ENCODE measurements at places on chromosomes 6 and 20. TPM values are rescaled to one million over a fixed set of nuclear protein-coding genes. Genes with fewer than 3 reads are reported as not detected.
A peak's percentile ranks its signal among the peaks of the same experiment; 100 is the strongest.

Gene SAMD3
- 20.4 TPM for total RNA-seq

Gene AGER
- total RNA-seq, result 3.0 TPM

DNA sequence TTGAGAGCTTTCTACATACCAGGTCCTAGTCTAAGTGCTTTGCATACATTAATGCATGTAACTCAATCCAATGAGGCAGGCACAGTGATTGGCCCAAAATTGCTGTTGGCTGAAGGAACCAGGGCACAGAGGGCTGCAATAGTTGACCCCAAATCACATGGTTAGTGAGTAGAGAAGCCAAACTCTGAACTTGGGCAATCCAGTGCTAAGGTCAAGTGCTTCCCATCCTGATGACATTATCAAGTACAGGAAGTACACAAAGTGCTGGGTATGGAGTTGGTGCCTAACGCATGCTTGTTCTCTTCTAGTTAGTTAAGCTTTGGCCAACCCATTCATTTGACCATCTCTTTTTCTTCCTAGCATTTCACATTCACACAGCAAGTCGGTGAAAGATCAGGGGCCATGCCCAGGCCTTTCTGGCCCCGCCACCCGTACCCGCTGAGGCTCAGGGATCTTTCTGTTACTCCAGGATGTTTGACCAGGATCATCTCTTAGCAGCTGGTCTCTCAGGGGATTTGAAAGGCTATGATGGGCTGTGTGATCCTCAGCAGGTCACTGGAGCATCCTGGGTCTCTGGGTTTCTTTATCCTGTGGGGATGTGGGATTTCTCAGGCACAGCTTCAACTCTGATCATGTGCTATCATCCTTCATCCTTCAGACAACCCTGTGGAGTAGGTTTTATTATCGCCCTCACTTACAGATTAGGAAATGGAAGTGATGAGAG, 7.0 kb downstream of the KCNB1 start:
- H3K27ac ChIP-seq, result no peak overlapping the region
- no peaks in the 10 kb centered on the region for H3K4me1 ChIP-seq
- H3K4me3 ChIP-seq, result no peak overlapping the region

DNA sequence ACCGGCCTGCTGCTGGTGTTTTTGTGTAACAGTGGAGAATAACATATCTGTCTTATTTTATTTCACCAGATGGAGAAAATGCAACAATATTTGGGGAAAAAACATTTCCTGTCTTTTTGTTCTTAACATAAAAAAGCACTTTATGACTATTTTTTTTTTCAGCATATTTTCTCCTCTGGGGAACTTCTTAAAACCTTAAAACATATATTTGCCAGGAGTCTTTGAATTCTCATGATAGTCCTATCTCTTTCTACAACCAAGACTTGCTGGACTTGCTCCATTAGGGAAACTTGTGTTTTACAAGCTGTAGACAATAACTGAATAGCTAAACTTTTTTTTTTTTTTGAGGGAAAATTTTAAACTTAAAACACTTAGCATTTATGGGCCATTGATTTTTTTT, 98.6 kb upstream of the PRDM1 start:
- H3K36me3 ChIP-seq, result no peaks in the 10 kb centered on the region
- H3K27me3 ChIP-seq, result peaks cover 5% of the 10 kb centered on the region
- DNase-seq, result no peak
- H3K27ac ChIP-seq, result no peak overlapping the region
- no peak overlapping the region for H3K4me3 ChIP-seq
- peaks cover 5% of the 10 kb centered on the region for H3K4me1 ChIP-seq

Gene RUNX2
- 0.33 TPM for total RNA-seq

DNA sequence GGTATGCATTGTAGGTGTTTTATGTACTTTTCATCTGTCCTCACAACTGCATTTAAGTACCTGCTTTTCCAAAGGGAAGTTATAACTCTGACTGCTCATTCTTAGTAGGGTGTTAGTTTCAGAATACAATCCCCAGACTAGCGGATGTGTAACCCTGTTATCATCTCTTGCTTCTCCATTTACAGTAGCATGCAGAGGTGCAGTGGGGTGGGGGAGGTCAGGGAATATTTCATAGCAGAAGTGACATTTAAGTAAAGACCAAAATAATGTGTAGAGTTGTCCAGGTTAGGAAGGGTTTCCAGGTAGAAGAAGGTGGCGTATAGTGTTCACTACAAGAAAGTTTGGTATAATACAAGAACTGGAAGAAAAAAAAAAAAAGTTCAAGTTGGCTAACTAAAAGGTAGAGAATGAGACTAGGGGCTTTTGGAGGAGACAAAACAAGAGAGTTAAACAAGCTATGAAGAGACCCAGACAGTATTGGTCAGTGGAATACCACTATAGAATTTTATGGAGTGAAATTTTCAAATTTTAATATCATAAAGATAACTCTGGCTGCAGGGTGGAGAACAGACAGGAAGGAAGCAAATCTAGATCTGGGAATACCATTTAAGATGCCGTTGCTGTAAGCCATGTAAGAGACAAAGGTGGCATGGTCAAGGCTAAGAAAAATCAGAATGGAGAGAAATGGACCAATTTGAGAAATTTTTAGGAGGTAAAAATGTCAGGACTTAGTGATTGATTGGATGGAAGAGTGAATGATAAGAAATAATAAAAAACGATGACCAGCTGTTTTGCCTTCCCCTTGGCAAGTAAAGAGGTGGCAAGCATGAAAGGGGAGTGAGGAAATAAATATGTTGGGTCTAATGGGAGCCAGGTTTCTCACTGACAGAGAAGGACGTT, 2.2 kb upstream of the AHI1 start:
- peaks cover 21% of the 10 kb centered on the region for H3K4me1 ChIP-seq
- H3K36me3 ChIP-seq, result no peaks in the 10 kb centered on the region
- H3K27ac ChIP-seq, result no peak overlapping the region
- DNase-seq, result no peak

DNA sequence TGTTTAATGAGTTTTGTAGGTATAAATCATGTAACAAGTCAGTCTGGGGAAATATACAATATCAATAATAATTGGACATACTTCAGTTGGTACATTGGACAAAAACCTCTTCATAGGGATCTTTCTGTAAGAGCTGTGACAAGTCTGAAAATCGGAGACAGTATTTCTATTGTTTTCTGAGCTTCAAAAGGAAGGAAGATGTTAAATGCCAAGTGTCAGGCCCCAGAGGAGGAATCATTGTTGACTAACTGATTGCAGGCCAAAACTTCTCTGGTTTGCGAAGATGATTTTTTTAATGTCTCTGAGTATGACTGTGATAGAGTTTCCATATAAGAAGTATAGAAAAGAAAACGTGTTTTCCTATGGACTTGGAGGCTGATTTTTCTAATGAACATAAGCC, 316.4 kb downstream of the RNF144B start:
- H3K27me3 ChIP-seq, result no peaks in the 10 kb centered on the region
- no peak overlapping the region for H3K4me3 ChIP-seq
- H3K4me1 ChIP-seq, result no peaks in the 10 kb centered on the region
- no peaks in the 10 kb centered on the region for H3K36me3 ChIP-seq
- no peak for DNase-seq

DNA sequence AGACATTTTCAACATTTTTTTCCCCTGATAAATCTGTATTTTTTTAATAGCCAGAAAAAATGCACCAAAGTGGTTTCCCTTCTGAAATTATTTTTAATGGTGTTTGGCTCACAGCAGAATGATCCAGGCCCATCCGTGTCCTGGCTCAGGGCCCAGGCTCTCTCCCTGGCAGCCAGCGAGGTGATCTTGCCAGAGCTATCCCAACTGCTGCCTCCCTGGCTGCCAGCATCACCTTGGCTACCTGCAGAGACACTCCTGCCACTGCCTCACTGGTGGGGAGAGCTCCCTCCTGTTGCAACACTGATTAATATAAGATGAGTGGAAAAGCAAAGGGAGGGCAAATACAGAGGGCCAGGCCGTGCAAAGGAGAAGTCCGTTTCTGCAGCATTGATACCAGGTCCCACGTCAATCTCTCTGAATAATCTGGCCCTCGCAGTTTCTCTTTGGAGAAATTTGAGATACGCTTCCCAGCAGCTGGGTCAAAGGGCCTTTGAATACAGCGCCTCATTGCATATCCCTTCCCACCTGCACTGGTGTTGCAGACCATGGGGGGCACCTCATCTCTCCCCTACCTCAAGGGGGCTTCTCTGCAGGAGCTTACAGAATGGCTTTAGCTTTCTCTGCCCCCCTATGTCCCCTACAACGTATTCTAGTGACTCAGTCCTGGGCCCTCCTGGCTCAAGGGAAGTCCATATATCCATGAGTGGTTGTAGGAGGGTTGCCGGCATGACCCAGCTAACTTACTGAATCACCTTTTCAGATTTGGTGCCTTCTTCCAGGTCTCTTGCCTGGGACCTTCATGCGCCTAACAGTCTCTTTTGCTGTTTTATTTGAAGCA, 12.8 kb upstream of the DSTN start:
- H3K4me1 ChIP-seq, result peaks cover 35% of the 10 kb centered on the region
- H3K4me3 ChIP-seq, result no peak overlapping the region
- H3K27ac ChIP-seq, result peak overlapping the region; percentile 81

DNA sequence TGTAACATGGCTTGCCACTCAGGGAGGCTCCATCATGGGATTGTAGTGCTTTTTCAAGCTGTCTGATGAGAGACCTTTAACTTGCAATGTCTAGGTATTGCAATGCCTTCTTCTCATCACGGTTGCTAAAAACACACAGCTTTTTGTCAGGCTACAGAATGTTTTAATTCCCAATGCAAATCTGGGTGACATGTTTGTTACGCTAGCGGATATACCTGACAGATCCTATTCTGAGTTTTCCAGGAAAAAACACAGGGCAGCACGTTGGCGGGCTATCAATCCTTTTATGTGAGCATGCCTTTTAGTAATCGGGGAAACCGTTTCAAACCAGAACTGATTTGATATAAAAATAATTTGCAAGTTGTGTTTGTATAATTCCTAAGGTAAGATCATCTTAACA, 577.2 kb upstream of the MAP3K7 start:
- no peak for DNase-seq
- H3K36me3 ChIP-seq, result no peaks in the 10 kb centered on the region
- H3K27me3 ChIP-seq, result no peaks in the 10 kb centered on the region
- no peaks in the 10 kb centered on the region for H3K4me1 ChIP-seq

DNA sequence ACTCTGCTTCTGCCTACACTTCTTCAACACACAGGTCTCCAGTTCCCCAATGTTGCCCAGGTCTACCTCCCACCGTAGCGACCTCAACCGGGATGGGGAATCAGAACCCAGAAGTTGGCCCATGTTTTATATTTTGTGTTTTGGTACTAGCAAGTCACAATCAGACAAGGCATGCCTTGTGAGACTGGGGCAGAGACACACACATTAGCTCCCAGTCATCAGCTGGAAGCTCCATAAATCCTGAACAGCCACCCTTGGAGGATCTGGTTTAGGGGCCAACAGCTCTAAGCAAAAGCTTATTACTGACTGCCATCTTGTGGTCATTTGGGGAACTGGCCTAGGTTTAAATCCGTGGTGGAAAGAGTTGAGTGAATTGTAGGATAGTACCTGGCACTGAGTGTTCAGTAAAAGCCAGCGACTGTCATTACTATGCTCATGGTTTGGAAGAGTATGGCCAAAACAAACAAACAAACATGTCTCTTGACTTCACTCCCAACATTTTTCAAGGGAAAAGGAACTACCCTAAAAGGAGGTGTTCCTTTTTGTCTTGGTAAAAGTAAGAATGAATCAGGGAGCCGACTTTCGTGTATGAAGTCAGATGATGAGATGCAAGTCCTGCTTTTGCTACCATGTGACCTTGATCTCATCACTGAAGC, 40.5 kb downstream of the PIM1 start:
- H3K27ac ChIP-seq, result no peak overlapping the region
- H3K27me3 ChIP-seq, result no peaks in the 10 kb centered on the region
- H3K4me3 ChIP-seq, result no peak overlapping the region
- no peaks in the 10 kb centered on the region for H3K36me3 ChIP-seq
- DNase-seq, result peak; percentile 84

- H3K4me1 ChIP-seq, result peaks cover 14% of the 10 kb centered on the region
- DNase-seq, result no peak
- H3K36me3 ChIP-seq, result no peaks in the 10 kb centered on the region
- H3K27me3 ChIP-seq, result no peaks in the 10 kb centered on the region
These were observed 144.6 kb upstream of the RNF24 start for GRCh38 chr20:4159765-4160490.

Gene SPTLC3
- 5.3 TPM for total RNA-seq

DNA sequence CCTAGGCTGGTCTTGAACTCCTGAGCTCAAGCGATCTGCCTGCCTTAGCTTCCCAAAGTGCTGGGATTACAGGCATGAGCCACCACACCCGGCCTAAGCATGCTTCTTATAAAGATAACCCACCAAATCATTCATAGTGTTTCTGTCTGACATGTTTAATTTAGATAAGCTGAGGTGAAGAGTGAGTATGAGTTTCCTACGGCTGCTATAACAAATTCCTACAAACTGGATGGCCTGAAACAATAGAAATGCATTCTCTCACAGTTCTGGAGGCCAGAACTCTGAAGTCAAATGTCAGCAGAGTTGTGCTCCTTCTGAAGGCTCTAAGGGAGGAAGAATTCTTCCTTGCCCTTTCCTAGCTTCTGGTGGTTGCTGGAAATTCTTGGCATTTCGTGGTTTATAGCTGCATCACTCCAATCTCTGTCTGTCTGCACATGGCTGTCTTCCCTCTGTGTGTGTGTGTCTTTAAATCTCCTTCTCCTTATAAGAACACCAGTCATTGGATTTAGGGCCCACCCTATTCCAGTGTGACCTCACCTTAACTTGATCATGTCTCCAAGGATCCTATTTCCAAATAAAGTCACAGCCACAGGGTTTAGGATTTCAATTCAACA, 29.9 kb downstream of the MAPK13 start:
- H3K27ac ChIP-seq, result no peak overlapping the region
- no peaks in the 10 kb centered on the region for H3K27me3 ChIP-seq
- H3K4me3 ChIP-seq, result no peak overlapping the region
- DNase-seq, result no peak
- H3K36me3 ChIP-seq, result no peaks in the 10 kb centered on the region
- H3K4me1 ChIP-seq, result no peaks in the 10 kb centered on the region

GRCh38 chr6:92763680-92764079, 655.7 kb downstream of the EPHA7 start:
- H3K36me3 ChIP-seq, result no peaks in the 10 kb centered on the region
- no peaks in the 10 kb centered on the region for H3K4me1 ChIP-seq
- H3K27me3 ChIP-seq, result no peaks in the 10 kb centered on the region
- no peak for DNase-seq
- H3K27ac ChIP-seq, result no peak overlapping the region

Gene PLCB4
- 1.3 TPM for total RNA-seq

DNA sequence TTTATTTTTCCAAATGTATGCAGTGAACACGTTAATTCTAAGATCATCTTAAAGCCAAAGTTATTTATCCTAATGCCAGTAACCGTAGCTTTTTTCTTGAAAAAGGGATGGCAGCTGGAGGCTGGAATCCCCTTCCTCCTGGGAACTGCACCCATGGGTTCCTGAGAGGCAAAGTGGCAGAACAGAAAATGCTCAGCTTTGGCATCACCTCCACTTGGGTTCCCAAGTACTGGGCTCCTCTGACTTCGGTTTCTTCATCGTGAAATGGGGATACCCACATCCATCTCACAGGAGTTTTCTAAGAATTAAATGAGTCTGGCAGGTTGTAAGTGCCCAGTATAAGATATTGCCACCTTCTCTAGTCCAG, 6.2 kb upstream of the DDX43 start:
- no peaks in the 10 kb centered on the region for H3K4me1 ChIP-seq
- peak overlapping the region; percentile 60 for H3K27ac ChIP-seq
- DNase-seq, result no peak
- no peaks in the 10 kb centered on the region for H3K27me3 ChIP-seq

Measured in body of pancreas (tissue), 4 donors.